PC-3 (cell line): ENCODE measurements at places on chromosomes 6 and 20.

- DNase-seq: no peak
These were observed 27.7 kb upstream of the KCNG1 start for GRCh38 chr20:51050531-51051075.

DNA sequence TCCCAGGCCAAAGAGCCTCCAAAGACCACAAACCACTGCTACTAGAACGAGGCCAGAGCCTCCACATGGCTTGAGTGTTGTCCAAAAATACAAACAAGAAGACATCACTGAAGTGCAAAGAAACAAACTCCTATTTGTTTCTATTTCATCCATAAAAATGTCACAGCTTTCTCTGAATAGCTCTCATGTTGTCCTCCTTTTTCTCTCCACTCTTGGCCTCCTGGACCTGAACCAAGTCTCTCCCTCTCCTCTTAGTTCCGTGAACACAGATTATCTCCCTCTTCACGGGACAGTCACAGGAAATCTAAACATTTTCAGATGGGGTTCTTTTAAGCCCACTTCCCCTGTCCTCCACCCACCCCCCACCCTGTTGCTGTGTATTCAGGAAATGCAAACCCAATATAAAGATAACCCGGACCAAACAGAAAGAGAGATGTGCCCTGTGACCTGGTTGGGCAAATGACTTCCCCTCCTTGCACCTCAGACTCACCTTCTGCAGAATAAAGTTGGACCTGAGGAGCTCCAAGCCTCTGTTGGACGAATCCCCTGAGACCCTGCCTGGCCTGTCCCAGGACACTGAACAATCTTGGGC is 75.8 kb upstream of the MRPS10 start:
- no peak for DNase-seq

GRCh38 chr6:151205721-151206600 is 33.8 kb upstream of the AKAP12 start:
- DNase-seq: no peak

GRCh38 chr6:141744971-141745370 is 387.8 kb upstream of the GJE1 start:
- no peak for DNase-seq
